T-helper 1 cell (primary cell): ENCODE measurements at places on chromosomes 16 and 17.

- no peak for DNase-seq
Observed at GRCh38 chr17:79290726-79291125, 216.1 kb downstream of the ENGASE start.

DNA sequence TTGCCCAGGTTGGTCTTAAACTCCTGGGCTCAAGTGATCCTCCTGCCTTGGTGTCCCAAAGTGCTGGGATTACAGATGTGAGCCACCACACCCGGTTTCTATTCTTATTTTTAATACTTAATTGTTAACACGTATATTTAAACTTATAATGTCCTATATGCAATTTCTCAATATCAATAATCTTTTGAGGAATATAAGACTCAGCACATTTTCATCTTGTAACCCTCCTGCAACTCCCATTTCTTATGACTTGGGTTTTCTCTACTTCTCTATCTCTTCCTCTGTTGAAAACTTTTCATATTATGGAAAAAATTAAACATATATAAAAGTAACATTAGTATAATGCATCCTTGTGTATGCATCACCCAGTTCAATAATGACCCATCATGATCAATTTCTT lies 150.7 kb downstream of the PRKCB start:
- DNase-seq = no peak

GRCh38 chr16:6827267-6827666 lies 505.4 kb upstream of the RBFOX1 start:
- DNase-seq = no peak

DNA sequence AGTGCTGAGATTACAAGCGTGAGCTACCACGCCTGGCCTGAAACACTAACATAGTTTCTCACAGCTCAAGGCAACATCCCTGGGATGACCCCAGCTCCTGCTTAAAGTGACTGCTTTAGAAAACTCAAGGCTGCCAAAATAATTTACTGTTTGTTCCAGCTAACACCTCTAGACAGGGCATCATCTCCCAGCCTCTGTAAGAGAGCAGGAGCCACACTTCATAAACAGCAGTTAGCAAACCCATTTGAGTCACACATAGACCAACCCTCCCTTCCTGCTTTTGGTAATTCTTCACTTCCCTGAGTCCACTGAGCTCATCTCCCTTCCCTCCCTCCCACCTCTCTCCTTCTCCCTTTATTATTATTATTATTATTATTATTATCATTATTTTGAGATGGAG lies 201.3 kb downstream of the XYLT1 start:
- no peak for DNase-seq

- no peak for DNase-seq
Observed at GRCh38 chr17:40846515-40847144, 20.4 kb downstream of the KRT12 start.

- DNase-seq = no peak
Observed at GRCh38 chr16:27199736-27200135, 3.6 kb upstream of the KDM8 start.

GRCh38 chr16:57166451-57166850 lies 19.4 kb downstream of the PSME3IP1 start:
- no peak for DNase-seq

DNA sequence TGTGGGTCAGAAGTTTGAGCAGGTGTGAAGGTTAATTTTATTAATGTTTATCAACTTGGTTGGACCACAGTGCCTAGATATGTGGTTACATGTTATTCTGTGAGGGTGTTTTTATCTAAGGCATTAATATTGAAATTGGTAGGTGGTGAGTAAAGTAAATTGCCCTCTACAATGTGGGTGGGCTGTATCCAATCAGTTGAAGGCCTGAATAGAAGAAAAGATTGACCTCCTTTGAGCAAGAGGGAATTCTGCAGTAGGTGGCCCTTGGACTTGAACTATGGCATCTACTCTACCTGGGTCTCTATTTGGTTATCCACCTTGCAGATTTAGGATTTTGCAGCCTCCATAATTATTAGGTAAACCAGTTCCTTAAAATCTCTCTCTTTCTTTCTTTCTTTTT lies 356.8 kb upstream of the EEF2KMT start:
- no peak for DNase-seq

GRCh38 chr17:31495022-31495885 lies 103.8 kb downstream of the RAB11FIP4 start:
- DNase-seq = no peak

GRCh38 chr17:3808701-3809100 lies 7.7 kb upstream of the ITGAE start:
- DNase-seq = no peak

- no peak for DNase-seq
Observed at GRCh38 chr16:79808731-79809130, 208.2 kb upstream of the MAF start.
